ENCODE measurements at places on chromosomes 16 and 17.

GRCh38 chr17:72134608-72135394 is 14.0 kb downstream of the SOX9 start:
- DNase-seq: no peak

GRCh38 chr17:44492706-44493272 is 10.4 kb downstream of the GPATCH8 start:
- no peak for DNase-seq

DNA sequence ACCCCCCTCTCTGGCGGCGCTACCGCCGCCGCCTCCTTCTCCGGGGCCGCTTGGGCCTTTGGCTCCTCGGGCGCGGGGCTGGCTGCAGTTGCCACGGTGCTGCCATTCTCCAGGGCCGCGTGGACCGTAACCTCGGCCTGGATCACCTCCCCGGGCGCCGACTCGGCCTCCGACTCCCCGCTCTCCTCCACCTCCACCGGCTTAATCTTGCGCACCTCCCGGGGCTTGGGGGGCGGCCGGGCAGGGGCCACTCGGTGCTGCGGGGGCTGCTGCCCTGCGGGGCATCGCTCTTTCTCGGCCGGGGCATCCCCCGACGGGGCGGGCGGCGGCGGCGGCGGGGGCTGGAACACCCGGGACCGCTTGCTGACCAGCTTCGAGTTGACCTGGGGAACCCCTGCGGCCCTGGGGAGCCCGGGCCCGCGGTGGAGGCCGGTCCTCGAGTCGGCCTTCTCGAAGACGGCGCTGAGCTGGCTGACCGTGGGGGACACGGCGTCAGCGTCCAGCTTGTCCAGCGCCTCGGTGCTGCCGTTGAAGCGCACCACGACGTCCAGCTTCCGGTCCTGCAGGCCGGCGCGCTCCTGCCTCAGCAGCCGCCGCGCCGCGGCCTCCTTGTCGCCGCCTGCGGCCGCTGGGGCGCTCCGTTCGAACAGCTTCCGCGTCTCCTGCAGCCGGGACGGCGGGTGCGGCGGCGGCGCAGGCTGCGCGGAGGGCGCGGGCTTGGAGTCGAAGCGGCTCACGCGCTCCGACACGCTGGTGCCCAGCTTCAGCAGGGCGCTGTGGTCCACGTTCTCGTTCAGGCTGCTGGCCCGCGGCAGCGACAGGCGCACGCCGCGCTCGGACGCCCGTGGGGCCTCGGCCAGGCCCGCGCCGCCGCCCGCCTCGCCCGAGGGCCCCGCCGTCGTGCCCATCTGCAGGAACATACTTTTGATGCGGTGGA is 792 bp downstream of the PPP1R9B start:
- DNase-seq: peak; percentile 47

DNA sequence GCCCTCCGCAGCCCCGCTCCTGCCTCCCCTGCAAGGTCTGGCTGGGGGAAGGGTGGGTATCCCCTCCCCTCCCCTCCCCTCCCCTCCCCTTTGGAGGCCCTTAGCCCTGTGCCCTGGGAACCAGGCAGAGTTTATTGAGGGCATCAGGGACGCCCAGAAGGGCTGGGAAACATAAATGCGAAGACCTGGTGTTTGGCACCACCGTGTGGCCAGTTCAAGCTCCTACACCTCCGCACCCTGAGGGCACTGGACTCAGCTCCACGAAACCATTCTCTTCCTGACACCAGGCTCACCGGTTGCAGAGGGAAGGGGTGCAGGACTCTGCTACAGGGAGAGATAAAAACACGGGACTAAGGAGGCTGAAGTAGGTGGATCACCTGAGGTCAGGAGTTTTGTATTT is 1.0 kb upstream of the AIPL1 start:
- peak; percentile 13 for DNase-seq

DNA sequence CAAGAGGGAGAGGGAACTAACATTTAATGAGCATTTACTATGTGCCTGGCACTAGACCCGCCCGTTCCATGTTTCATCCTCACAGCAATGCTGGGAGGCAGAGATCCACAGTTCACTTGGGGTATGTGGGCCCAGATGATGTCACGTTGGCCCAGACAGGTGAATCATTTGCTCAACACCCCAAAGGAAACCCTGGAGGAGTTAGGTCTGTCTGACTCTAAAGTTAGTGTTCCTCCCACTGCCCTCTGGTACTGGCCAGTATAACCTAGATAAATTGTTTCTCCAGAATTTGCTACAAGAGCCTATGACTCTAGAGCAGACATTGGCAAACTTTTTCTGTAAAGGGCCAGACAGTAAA is 164.6 kb downstream of the VPS53 start:
- DNase-seq: no peak

DNA sequence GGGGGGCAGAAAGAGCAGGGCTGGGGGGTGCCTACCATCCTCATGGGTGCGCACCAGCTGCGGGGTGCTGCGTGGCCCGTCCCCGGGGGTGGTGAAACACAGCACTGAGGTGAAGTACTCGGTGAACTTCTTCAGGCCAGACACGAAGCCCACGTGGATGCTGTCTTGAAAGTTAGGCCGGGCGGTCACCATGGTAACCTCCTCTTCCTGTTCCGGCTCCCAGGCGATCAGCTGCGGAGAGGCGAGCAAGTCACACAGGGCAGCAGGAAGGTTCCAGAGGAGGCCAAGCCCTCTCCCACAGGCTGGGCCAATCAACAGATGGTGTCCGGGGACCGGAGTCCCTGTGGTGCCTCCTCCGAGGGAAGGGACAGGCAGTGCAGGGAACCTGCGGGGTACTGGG is 90.1 kb upstream of the CDC42EP4 start:
- no peak for DNase-seq

GRCh38 chr16:22225060-22225459 is 19.0 kb downstream of the EEF2K start:
- peak; percentile 92 for DNase-seq

- no peak for DNase-seq
These were observed 4.1 kb downstream of the BICDL2 start for GRCh38 chr16:3032624-3033023.

- DNase-seq: no peak
These were observed 180.8 kb downstream of the XYLT1 start for GRCh38 chr16:17289674-17290635.

DNA sequence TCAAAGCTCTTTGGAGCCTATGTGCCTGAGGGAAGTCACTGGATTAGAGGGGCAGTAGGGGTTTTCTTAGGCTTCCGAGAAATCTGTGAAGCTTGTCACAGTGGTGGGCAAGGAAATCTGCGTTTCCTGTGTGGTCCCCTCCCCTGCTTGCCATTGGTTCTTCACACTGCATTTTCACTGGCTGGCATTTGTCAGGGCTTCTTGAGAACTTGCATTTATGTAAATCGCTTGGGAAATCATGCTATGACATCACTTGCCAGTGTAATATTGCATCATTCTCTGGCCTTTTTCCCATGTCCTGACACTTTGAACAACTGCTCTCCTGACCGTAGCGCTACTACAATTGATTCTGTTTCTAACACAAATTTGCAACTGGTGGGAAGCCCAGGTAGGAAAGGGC is 1.8 kb downstream of the CACNG3 start:
- DNase-seq: peak; percentile 18

DNA sequence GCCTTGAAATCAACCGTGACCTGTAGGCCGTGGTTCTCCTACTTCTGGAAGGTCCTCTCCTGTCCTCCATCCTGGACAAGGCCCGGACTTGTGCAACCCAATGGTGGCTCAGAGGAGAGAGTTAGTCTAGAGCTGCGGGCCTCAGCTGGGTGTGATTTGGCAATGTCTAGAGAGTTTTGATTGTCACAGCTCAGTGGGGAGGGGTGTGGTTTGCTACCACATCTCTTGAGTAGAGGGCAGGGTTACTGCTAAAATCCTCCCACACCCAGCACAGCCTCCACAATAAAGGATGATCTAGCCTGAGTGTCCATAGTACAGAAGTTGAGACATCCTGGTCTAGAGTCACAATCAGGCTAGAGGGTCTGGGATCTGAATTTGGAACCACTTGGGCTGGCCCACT is 40.3 kb downstream of the MYH13 start:
- no peak for DNase-seq

DNA sequence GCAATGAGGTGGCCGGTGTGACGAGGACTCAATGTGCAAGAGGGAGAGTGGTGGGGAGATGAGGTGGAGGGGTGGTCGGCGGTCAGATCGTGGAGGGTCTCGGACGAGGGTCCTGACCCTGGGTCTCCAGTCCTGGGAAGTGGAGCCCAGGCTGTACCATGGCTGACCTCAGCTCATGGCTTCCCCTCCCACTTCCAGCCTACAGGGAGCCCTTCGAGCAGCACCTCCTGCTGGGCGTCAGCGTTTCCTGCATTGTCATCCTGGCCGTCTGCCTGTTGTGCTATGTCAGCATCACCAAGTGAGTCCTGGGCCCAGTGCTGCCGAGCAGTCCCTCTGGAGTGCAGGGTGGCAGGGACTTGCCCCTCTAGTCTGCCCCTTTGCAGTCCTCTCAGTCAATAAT is 41.8 kb downstream of the IL4R start:
- no peak for DNase-seq

Data from caudate nucleus (tissue), 63 donors.